GM04504 (cell line): ENCODE measurements at places on chromosomes 7 and 10.

DNA sequence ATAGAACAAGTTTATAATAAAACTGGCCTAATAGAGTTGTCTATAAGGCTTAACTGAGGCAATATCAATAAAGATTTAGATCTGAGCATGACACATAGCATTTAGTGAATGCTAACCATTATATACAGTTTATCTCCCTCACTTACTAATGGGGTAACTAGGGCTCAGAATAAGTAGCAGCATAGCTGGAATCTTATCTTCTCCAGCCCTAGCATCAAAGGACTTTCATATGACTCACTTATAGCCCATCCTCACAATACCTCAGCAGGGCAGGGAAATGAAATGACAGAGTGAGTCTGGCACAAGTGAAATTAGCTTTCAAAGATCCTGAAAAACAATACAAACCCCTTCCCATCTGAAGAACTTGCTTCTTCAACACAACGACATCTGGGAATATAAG is 362.9 kb downstream of the KIF20B start:
- DNase-seq, result no peak

DNA sequence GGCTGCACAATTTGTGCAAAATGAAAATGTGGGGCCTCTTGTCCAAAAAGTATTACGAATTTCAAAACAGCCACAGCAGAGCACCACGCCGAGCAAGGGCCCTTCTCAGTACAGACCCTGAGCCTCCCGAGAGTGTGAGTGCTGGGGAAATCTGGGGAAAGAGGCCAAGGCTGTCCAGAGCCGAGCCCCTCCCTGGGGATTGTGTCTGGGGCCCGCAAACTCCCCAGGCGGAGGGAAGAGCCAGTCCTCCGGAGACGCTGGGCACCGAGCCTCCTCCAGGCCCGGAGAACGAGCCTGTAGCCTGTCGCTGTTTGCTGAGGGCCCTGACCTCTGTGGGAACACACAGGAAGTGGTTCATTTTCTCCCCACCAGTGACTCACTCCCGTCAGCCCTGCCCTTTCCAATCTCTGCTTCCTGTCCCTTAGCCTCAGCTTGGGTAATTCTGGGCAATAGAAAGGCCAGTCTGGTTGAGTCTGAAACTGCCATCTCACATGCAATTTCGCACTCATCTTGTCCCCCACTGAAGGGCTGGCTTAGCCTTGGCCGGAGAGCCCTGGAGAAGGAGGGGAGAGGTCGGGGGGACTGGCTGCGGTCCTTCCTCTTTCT is 19.5 kb upstream of the GNA12 start:
- peak; percentile 85 for DNase-seq

- no peak for DNase-seq
These were observed 6.6 kb upstream of the PON1 start for GRCh38 chr7:95330961-95331337.

DNA sequence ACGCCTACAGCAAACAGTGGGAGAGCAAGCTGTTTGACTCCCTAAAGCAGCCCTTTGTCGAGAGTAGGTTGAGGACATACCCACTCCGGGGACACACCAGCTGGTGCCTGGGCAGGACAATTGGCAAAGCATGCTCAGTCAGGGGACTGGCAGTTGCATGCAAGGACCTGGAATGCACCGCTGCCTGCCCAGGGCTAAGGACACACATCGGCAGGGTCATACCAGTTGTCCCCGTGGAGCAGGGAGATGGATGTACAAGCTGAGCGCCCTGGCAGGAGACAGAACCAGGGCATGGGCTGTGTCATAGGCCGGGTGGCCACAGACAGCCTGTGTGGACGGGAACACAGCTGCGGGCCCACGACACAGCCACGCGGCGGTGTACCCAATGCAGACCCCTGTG is 18.3 kb upstream of the ELN start:
- DNase-seq, result no peak

- peak; percentile 64 for DNase-seq
These were observed 1.7 kb downstream of the SCRN1 start for GRCh38 chr7:29987811-29988317.

DNA sequence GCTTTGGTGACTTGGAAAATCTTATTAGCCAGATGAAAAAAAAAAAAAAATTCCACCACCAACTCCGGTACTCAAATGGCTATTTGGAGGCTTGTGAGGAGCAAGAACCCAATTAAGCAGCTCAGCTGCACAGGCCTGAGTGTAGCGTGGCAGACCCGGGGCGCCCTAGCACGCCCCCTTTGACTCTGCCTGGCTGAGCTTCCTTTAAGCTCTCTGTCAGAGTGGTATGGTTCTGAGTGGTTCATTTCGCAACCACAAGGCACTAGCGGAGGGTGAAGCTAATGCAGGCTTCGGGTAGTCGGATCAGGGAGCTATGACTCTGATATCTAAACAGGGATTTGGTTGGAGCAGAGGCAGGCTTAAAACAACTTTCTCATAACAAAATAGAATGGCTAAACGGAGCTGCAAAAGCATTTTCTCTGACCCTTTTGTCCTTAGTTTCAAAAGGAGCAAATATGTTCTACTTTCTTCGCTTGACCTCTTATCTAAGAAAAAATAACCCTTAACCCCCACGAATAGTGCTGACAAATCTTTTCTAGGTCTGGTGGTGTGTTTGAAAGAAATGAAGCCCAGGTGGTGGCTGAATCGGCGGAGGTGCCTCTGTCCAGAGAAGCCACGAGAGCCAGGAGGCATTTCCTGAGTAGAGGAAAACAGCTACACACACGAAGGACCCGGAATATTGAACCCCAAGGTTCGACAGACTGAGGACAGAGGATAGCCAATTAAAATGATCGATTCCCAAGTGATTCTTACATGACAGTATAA is 285.4 kb upstream of the GLI3 start:
- no peak for DNase-seq

- no peak for DNase-seq
These were observed at the start of gene CRHR2 for GRCh38 chr7:30682212-30683083. Gene CRHR2, minus strand, starts transcription at chr7:30682456. Its CDS starts 176 bp downstream, at chr7:30682280.

DNA sequence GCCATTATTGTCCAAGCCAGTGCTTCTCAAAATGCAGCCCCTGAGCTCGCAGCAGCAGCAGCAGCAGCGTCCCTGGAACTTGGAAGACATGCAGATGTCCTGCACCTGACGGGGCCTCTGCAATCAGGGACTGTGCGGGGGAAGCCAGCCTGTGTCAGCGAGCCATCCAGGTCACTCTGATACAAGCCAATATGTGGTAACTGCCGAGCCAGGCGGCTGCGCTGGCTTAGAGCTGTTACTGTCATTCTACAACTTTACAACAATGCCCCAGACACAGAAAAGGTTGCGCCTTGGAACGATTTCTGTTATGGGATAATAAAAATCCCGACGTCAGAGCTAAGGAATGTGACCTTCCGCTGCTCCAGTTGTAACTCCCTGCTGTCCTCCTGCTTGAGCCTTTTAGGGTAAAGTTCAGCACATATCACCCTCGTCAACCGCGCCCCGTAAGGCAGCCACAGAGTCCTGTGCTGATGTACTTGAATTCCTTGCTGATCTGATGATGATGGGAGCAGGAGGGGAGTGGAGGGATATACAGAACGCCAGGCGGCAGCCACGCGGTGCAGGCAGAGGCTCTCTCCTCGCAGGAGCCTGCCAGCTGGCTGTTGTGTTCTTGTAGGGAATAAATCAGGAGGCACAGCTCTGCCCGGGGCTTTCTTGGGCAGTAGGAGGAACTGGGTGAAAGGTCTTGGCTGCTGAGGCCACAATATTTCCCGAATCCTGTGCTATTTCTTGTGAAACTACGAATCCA is 20.0 kb upstream of the CRYGN start:
- peak; percentile 91 for DNase-seq

DNA sequence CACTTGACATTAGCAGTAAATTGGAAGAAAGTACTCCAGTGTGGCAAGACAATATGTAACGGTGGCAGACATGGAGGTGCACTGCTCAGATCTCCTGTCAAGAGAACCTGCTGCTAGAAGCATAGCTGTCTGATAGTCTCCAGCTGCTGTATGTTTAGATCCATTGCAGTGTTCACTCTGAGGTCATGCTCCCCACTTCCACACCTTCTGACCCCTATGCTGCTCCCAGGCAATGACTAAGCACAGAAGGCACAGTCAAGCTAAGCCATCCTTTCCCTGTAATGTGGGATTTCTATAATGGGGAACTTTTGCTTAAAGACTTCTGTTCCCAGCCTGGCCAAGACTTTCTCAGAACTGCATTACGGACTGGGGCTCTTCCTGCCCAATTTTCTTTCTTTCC is 315.8 kb downstream of the HPSE2 start:
- no peak for DNase-seq

DNA sequence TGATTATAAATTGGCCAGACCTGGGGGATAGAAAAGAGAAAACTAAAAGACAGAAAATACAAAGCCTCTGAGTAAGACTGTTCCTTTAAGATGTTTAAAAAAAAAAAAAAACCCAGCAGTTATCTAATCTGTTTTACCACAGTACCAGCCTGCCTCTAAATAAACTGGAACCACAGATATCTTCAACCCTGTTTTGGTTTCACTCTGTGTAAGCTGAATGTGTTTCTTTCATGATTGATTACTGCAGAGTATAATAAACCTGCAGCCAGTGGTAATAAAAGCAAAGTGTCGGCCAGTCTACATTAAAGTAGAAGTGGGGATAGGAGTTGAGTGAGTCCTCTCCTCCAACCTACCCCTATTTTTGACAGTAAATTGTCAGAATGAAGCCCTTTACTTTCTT is 40.6 kb downstream of the MGAM2 start:
- DNase-seq, result no peak

- DNase-seq, result no peak
These were observed 18.6 kb downstream of the OCM2 start for GRCh38 chr7:97971120-97971989.

DNA sequence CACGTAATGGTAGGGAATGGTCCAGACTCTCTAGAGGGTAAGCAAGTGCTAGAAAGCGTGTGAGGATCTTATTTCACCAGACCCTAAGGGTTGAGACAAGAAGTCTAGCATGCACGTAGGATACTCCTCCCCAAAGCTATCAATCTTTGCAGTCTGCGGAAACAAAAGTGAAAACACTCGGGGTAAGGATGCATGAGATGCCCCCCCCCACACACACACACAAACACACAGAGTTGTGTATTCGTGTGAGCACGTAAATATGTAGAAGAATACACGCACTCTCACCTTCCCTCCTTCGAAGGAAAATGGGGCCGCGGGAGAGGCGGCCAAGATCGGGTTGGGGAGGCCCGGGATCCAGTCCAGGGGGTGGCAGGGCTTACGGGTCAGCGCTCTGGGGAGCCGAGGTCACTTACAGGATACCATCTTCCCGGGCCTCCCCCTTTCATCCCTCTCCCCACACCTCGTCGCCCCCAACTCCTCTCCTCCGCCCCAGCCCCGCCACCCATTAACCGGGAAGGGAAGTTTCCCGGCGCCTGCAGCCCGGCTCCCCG is 455 bp downstream of the CUL2 start:
- DNase-seq, result no peak

DNA sequence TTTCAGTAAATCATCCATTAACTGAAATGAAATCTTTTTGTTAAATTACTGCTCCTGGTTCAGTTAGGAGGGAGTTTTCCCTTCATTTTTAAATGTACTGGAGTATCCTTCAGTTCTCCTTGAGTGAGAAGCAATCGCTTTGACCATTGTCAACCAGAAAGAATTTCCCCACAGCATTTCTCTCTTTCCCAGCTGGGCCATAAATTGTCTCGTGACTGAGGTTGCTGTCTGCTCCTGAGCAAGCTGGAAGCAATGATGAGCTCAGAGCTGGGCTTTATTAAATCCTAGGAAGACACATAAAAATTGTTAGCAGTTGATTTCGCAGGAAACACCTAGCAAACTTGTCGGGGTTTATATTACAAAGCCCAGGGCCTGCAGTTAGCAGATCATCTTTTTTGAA is 102.0 kb upstream of the INSYN2A start:
- peak; percentile 65 for DNase-seq

- no peak for DNase-seq
These were observed 42.2 kb downstream of the MINDY4 start for GRCh38 chr7:30813466-30813865.

DNA sequence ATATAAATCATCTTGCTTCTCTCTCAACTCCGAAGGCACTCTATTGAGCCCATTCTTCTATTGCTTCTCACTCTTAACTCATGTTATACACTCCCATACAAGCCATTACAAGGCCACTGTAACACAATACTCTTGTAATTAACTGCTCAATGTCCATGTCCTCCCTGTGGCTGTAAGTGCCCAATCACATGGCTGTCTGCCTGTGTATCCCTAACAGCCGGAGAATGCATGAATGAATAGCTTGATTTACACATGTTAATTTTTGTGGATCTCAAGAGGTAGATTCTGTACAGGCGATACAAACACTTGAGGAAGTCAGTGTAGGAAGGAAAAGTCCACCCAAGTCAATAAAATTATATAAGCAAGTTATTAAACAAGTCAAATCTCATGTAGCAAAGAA is 215.6 kb downstream of the DOCK4 start:
- DNase-seq, result no peak

DNA sequence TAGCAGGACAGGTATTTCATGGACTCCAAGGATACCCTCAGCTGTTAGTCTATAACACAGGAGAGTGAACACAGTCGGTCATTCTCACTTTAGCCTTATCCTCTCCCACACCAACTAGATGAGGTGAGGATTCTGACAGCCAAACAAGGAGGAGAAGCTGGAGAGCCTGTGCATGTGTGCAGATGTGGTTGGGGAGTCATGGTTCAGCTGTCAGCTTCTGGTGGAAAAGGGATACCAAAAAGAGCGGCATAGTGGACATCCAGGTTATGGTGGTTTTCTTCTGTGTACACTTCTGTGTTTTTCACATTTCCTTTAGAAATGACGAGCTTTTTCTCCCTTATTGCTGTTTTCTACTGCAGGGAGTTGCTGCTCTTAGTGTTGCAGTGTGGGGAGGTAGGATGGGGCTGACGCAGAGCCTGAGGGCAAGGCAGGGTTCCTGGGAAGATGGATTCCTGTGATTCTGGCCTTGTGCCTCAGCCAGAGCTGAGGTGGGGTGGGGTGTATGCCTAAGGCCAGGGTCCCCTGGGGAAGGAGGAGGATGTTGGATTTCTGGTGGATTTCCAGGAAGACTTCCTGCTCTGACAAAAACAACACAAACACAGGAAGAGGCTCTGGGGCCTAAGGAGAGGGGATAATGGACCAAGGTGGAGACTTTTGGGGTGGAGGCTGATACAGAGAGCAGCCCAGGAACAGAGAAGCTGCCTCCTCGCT is 26.6 kb downstream of the PLAU start:
- no peak for DNase-seq

GRCh38 chr10:93131986-93132385 is 58.3 kb downstream of the CYP26A1 start:
- DNase-seq, result no peak

DNA sequence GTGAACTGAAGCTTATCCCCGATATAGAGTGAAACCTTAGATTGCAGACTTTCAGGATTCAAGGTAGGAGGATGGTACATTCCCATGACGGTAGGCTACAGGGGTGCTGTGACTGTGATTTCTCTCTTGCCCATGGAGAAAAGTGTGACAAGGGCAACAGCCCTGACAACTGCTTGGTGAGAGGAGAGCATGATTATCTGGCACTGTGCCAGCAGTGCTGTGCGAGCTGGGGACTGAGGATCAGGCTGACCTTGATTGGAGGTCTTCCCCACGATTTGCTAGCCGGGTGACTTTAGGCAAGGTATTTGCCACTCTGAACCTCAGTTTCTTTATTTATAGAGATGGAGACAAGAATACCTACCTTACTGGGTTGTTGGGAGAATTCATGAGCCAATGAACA is 229.5 kb downstream of the PTEN start:
- DNase-seq, result no peak
